Endothelial cell of coronary artery (primary cell): ENCODE measurements at places on chromosomes 2 and 18. TPM values are rescaled to one million over a fixed set of nuclear protein-coding genes. Genes with fewer than 3 reads are reported as not detected.

SERTAD2 gene
- total RNA-seq, result 2.4 and 4.7 TPM in 2 replicates

SCN2A gene
- under 0.01 TPM in 2 replicates for total RNA-seq

CPO gene
- not detected in 2 replicates for total RNA-seq

CNRIP1 gene
- total RNA-seq, result 29.9 and 43.5 TPM in 2 replicates

COLEC12 gene
- 0.94 and 16.5 TPM in 2 replicates for total RNA-seq

NCKAP5 gene
- total RNA-seq, result 0.27 and 0.38 TPM in 2 replicates

IL1R2 gene
- 0.19 TPM in 1 of 2 replicates, not detected in the other for total RNA-seq

FER1L5 gene
- total RNA-seq, result under 0.01 and 0.09 TPM in 2 replicates

CACNB4 gene
- 0.18 and 0.28 TPM in 2 replicates for total RNA-seq

UGT1A3 gene
- total RNA-seq, result not detected in 2 replicates

DPYSL5 gene
- total RNA-seq, result not detected in 2 replicates

TMEM198 gene
- 0.09 TPM in 1 of 2 replicates, not detected in the other for total RNA-seq

TNS1 gene
- 27.4 and 87.3 TPM in 2 replicates for total RNA-seq

ANO7 gene
- total RNA-seq, result 0.45 and 0.47 TPM in 2 replicates

MC4R gene
- not detected in 2 replicates for total RNA-seq

PSMA8 gene
- total RNA-seq, result not detected in 2 replicates

RIT2 gene
- not detected in 2 replicates for total RNA-seq

SPRED2 gene
- total RNA-seq, result 1.5 and 2.7 TPM in 2 replicates

AQP12B gene
- not detected in 2 replicates for total RNA-seq

RESP18 gene
- not detected in 2 replicates for total RNA-seq

SMYD1 gene
- not detected in 2 replicates for total RNA-seq

MORN2 gene
- 14.2 and 16.8 TPM in 2 replicates for total RNA-seq

CHMP1B gene
- 58.5 and 66.3 TPM in 2 replicates for total RNA-seq

ANKRD30B gene
- total RNA-seq, result not detected in 2 replicates

GALM gene
- 5.6 and 10.1 TPM in 2 replicates for total RNA-seq

ATP6V1B1 gene
- total RNA-seq, result 0.28 TPM in 1 of 2 replicates, not detected in the other

FMNL2 gene
- 36.0 and 40.3 TPM in 2 replicates for total RNA-seq
